ENCODE measurements at places on chromosomes 7 and 10. TPM values are rescaled to one million over a fixed set of nuclear protein-coding genes. Genes with fewer than 3 reads are reported as not detected.

- no peak for DNase-seq
Measured at GRCh38 chr10:5596611-5597341, 69.6 kb downstream of the ASB13 start.

GRCh38 chr7:97346349-97346748 is 228.9 kb downstream of the SDHAF3 start:
- no peak for DNase-seq

GRCh38 chr10:28679581-28680357 is 2.4 kb downstream of the BAMBI start:
- DNase-seq: no peak

DNA sequence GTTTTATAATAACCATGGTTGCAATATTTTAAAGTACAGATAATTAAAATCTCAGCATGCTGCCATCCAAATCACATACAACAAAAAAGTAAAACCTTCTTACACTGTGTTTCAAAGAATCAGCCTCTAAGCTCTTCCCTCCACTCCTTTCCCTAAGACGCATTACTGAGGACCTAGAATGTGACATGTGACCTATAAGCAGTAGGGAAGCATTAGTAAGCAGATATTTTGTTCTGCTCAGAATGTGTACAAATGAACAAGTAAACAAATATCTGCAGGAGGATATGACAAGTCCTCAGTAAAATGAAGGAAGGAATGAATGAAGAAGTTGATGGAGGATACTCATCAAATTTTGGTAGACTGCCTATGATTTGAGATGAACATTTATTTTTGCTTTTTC is 49.1 kb downstream of the RAB11FIP2 start:
- no peak for DNase-seq

DNA sequence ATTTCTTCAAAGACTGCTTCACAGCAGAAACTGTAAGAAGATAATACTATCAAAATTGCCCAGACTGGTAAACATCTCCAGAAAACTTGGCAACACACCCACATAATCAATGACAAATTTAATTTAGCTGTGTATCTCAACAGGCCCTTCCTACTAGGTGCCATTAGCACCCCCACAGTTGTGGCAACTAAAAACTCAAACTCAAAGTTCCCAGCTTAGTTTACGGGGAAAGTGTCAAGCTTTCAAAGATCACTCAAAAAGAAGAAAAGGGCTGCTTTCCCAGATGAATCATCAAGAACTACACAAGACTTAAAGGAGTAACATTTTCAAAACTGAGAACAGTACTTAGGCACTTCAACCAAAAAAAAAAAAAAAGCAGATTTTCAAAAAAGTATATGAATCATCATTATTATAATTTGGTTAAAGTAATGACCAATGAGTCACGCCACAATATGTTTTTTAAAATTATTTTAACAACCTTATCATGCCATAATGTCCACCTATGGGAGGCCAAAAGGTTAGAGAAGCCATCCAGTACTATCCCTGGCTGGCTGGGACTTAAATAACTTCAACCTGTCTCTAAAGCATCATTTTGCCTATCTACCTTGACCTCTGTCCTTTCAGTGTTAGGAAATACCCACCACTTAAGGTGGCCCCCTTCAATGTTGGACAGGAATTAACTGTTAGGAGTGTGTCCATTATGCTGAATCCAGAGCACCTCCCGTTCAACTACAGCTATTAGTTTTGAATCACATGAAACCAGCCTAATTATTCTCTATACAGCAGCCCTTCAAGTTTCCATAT is 90.8 kb downstream of the ZFAND4 start:
- no peak for DNase-seq

DNA sequence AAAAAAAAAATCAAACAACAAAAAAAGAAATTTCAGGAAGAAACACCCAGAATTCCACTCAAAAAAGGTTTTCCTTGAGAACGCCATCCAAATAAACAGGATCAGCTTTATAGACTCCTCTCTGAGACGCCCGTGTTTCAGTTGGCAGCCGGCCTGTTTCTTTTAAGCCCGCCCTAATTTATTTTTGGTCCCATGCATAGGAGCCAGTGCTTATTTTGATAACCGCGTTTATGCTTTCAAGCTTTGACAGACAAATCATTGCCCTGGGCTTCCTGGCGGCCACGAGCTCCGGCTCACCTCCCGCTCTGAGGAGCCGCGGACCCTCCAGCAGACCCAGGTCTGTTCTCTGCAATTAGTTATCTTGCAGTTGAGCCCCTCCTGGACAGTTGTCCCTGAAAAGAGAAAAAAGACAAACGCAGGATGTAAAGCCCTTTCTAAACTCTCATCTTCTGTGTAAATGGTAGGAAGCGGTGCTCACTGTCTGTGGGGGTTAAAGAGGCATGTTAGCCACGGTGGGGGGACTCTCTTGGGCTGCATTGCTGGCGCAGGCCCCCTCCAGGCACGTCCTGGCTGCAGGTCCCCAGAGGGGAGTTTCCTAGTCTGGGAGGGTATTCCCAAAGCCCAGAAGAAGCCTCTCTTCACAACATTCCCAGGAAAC is 22.2 kb upstream of the UNCX start:
- DNase-seq: no peak

- no peak for DNase-seq
Measured at GRCh38 chr7:120799147-120799546, 58.8 kb downstream of the TSPAN12 start.

DNA sequence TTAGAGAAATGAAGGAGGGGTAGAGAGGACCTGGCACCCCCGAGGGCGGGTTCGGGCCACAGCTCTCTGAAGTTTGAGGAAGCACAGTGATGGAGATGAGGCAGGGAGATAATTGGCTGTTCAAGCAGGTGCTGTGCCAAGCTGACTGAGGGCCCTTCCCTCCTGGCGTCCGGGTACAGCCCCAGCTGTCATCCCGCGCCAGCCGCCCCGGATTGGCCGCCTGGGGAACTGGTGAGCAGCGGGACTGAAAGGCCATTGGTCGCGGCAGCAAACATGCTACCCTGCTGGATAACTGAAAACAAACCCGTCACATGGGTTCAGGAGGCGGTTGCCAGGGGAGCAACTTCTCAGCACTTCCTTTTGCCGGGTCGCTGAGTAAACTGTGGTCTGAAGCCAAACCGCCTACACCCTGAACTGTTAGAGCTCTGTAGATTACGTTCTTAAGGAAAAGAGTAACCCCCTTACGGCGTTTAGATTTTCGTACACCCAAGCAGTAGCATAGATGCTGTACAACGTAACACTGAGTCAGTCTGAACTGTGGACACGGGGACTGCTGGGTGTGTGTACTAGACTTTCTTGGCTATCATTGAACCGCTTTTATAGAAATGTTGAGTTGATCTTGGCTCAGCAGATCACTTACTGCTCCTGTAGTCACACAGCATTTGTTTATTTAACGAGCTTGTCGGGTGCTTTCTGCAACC is 1.3 kb downstream of the INSIG1 start:
- DNase-seq: peak; percentile 71

- no peak for DNase-seq
Measured at GRCh38 chr10:118908557-118909256, 120.8 kb upstream of the NANOS1 start.

- DNase-seq: no peak
Measured at GRCh38 chr10:113236998-113237397, 287.0 kb downstream of the TCF7L2 start.

DNA sequence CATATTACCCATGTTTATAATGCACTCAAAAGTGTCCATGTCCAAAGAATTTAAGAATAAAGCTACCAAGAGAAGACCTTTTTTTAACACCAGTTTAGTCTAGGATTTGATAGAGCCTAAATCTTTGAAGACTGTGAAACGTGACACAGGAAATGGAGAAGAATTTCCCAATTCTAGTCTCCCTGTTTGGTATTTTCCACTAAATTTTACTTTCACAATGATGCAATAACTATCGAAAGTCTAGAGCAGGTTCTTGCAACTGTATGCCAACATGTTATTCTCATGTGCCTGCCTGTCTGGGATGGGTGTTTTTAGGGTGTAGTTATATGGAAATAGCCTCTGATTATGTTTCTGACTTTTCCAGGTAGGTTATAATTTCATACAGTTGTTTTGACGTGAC is 6.9 kb upstream of the MXI1 start:
- DNase-seq: no peak

DNA sequence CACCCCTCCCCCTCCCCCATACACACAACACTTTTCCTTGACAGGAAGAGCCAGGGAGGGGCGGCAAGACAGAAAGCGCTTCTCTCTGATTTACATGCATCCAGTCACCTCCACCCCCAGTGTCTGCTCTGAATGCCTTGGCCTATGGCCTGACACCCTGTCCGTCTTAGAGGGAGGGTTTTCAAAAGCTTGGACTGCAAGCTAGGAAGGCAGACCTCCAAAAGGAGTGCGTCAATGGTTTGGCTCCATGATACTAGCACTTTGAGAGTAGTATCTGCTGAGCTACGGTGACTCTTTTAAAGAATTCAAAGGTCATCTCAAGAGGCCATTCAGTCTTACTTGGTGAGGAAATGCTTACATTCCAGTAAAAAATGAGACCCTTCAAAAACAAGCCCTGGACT is 20.3 kb upstream of the PAX2 start:
- DNase-seq: no peak

- no peak for DNase-seq
Measured at GRCh38 chr10:103350175-103350516, 794 bp downstream of the PCGF6 start.

- DNase-seq: no peak
Measured at GRCh38 chr10:118017071-118017740, 29.5 kb downstream of the RAB11FIP2 start.

GRCh38 chr7:145978769-145979168 is 137.8 kb upstream of the CNTNAP2 start:
- no peak for DNase-seq

DNA sequence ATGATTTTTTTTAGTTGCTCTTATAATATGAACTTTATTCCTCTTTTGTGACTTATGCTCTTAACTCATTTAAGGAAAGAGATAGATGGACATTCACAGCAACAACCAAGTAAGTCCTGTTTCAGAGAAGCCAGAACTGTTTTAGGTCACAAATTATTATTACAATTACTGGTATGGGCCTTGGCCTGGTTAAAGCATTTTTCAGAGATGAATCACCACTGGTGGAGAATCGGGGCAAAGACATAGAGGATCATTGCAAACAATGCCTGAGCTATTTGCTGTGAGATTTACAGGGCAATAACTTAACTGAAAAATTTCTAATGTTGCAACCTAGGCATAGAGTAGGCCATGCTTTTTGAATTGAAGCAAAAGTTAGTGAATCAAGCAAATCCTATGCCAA is 138.0 kb upstream of the YAE1 start:
- DNase-seq: peak; percentile 45

DNA sequence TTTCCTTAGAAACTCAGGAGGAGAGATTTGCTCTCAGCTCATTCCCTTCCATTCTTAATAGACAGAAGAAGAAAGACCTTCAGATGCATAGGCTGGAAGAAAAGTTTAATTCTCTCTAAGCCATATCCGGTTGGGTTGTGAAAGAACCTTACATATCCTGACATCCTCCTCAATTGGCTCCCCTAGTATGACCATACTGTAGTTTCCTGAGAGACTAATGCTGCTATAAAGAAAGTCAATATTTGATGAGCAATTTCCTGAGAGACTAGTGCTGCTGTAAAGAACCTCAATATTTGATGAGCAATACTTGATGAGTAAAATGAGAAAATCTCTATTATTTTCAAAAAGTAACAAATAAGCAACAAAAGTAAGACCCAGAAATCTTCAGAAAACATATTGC is 888.5 kb upstream of the SORCS1 start:
- DNase-seq: no peak

SPDYE6 gene
- not detected for total RNA-seq

SPDYE11 gene
- not detected for total RNA-seq

TWIST1 gene
- 0.22 TPM for total RNA-seq

CBX3 gene
- total RNA-seq: 151 TPM

MPP7 gene
- 3.1 TPM for total RNA-seq

LMTK2 gene
- 10.6 TPM for total RNA-seq

ZP3 gene
- total RNA-seq: 4.7 TPM

BHLHA15 gene
- 1.8 TPM for total RNA-seq

LEP gene
- not detected for total RNA-seq

GIMAP1 gene
- total RNA-seq: not detected

NKX1-2 gene
- not detected for total RNA-seq

TMEM270 gene
- not detected for total RNA-seq

STRIP2 gene
- total RNA-seq: 6.3 TPM

SYT15 gene
- 0.14 TPM for total RNA-seq

ARHGAP22 gene
- 24.5 TPM for total RNA-seq

ELAPOR2 gene
- 1.9 TPM for total RNA-seq

NFE2L3 gene
- 75.6 TPM for total RNA-seq

UNCX gene
- total RNA-seq: 0.65 TPM

GJD4 gene
- total RNA-seq: not detected

Measured in epithelial cell of proximal tubule (primary cell).